ENCODE measurements at places on chromosomes 2 and 18. TPM values are rescaled to one million over a fixed set of nuclear protein-coding genes. Genes with fewer than 3 reads are reported as not detected.

Gene ONECUT2
- total RNA-seq: not detected

Gene PDE6D
- total RNA-seq: 23.6 TPM

Gene CNRIP1
- total RNA-seq: 43.2 TPM

Gene SERPINB10
- total RNA-seq: 0.98 TPM

Gene SKOR2
- total RNA-seq: not detected

Gene CYP26B1
- total RNA-seq: 6.9 TPM

Gene DTNA
- total RNA-seq: 18.4 TPM

Gene PIEZO2
- total RNA-seq: 5.9 TPM

Gene STEAP3
- 22.1 TPM for total RNA-seq

Gene CNGA3
- not detected for total RNA-seq

Gene NTSR2
- total RNA-seq: not detected

Gene ALPP
- not detected for total RNA-seq

Gene TEKT4
- not detected for total RNA-seq

Gene TFPI
- 68.8 TPM for total RNA-seq

Gene FZD7
- total RNA-seq: 37.1 TPM

Gene NMUR1
- total RNA-seq: not detected

Gene MRPL19
- 34.1 TPM for total RNA-seq

Gene GGCX
- 18.2 TPM for total RNA-seq

Gene B3GNT7
- 7.1 TPM for total RNA-seq

Gene PLCL1
- total RNA-seq: 6.6 TPM

Gene POTEC
- not detected for total RNA-seq

Gene TXNDC2
- total RNA-seq: 0.49 TPM
